ENCODE measurements at places on chromosomes 6 and 20.

DNA sequence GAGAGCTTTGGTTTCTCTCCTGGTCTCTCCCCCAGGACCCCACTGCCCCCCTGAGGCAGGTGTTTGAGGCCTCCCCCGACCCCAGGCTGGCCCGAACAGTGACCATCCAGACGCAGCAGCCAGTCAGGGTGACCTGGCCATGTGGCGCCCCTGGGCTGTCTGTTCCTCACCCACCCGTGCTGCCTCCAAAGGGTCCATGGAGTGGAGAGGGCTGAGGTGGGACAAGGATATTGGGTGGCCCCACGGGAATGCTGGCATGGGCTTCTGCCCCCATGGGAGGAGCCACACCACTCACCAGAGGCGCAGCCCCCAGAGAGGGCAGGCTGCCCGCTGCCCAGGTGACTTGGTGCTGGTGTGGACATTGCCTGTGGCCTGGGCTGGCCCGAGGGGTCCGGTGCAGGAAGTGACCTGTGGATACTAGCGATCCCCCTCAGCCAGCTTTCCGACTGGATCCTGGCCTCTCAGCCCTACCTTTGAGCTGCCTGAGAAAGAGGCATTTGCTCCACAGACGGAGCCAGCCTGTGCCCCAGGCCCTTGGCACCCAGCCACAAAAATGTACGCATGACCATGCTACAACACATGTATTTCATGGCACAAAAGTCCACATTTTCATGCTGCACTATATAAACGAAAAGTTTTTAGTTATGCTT, 50.8 kb downstream of the BCAS4 start:
- no peak for DNase-seq

DNA sequence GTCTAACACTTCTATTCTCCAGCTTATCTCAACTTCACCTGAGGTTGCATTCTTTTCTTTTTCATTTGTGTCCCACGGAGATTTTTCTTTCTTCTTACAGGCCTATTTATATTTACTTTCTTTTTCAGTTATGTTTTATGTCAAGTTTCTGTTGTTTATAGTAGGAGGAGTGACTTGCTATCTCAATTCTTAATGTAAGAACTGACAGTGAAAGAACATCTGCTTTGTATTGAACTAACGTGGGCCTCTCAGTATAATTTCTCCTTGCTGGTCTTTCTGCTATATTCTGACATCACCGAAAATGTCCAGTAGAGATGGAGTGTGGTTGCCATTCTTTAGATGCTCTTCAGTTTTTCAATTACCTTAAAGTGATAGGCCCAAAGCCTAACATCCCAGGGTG, 521.7 kb downstream of the EPM2A start:
- no peak for DNase-seq

DNA sequence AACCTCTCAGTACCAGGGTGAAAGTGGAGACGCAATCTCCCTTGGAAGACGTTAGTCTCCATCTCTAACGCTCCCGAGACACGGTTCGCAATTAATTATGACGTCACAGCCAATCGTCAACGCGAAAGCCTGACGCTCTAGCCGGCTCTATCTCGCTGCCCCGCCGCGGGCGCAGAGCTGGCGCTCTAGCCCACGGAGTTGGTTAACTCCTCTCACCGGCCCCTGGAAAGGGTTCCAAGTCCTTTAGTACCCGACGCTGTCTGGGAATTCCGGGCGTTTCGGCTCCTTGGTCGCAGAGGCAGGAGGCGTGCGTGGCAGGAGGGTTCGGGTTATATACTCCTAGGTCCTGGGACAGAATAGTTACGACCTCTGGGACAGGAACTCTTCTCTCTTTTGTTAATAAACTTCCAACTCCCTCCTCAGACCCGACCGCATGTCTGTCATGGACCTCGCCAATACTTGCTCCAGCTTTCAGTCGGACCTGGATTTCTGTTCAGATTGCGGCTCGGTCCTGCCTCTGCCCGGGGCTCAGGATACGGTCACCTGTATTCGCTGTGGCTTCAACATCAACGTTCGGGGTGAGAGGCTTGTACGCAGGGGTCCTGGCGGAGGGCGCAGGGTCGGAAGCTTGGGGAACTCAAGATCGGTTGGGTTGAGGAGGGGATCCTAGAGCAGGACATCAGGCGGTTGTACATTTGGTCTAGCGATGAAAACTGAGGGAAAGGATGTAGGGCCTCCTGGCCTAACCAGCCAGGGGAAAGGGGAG, at the start of gene POLR1H:
POLR1H (plus strand) TSS at position 174 of the 766 bp plus-strand sequence; CDS start at position 434, 260 bp downstream.
- DNase-seq, result peak; percentile 76

DNA sequence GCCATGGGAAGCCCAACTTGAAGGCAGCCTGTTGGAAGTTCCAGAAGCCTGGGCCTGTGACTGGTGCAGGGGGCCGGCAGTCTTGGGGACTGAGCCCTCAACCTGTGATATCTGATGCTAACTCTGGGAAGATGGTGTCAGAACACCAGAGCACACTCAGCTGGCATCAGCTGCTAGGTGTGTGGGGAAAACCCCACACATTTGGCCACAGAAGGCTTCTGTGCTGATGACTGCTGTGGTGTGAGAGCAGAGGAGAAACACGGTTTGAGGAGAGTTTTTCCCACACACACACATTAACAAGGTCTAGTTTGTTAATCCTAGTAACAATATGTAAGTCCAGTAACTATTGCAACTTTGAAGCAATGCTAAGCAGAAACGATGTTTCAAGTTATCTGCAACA, 78.0 kb downstream of the PSMB1 start:
- DNase-seq, result no peak

DNA sequence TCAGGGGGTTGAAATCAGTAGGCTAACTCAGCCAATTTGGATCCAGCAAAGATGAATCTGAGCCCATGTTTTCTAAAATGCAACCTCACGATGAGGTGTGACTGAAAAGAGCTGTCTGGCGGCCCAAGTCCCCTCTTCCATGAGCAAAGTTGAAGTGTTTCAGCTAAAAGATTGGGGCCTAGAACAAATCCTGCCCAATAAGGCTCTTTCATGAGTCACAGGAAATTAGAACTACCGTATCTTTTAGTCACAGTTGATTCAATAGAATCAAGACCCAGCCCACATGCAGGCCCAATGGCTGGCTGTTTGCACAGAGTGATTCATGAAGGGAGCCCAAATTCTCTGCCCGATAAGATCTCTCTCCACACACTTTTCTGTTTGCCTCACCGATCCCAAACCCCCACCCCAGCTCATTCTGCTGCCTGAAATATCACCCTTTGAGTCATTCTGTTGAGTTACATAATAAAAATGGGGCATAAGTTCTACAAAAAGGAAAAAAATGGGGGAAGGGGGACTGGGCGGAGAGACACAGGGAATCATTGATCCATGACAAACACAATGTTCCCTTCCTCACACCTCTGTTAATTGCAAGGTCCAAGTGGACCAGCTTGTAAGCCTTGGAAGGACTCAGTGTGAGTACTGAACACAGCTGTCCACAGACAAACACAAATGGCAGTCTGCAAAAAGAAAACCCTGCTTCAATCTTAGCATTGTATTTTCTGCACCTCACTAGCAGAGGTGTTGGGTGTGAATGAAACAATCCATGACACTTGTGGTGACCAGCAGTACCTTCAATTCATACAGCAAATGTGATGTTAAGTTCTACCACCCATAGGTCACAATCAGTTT, 13.8 kb downstream of the FOXQ1 start:
- DNase-seq, result no peak

DNA sequence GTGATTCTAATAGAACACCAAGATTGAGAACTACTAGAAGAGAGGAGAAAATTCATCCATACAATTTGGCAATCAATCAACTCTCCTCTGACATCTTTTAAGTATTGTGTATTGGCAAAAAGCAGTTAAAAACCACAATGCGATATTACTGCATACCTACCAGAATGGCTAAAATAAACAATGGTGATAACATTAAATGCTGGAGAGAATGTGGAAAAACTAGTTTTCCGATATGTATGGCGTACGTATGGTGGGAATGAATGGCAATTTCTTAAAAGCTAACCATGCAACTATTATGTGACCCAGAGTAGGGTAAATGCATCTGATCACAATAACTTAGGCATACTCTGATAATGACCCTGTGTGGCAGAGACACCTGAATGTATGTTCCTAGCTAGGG, 29.3 kb upstream of the LAMA4 start:
- no peak for DNase-seq

- DNase-seq, result no peak
Observed at GRCh38 chr6:37382994-37383765, 29.4 kb downstream of the RNF8 start.

DNA sequence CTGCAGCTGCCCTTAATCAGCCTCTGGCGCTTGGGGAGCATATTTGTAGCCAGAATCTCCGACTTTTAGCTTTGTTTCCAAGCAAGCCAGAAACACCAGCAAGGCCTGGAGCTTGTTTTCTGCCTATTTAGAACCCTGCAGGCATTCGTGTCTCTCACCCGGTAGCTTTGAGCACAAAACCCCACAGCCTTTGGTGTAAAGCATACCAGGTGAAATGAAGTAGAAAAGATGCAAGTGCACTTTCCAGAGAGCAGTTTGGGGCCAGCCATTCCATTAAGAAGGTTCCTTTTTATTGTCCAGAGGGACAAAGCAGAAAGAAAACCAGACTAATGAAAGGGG, 736 bp downstream of the FAM217B start:
- no peak for DNase-seq

GRCh38 chr6:37821446-37821845, 1.9 kb downstream of the ZFAND3 start:
- DNase-seq, result no peak

DNA sequence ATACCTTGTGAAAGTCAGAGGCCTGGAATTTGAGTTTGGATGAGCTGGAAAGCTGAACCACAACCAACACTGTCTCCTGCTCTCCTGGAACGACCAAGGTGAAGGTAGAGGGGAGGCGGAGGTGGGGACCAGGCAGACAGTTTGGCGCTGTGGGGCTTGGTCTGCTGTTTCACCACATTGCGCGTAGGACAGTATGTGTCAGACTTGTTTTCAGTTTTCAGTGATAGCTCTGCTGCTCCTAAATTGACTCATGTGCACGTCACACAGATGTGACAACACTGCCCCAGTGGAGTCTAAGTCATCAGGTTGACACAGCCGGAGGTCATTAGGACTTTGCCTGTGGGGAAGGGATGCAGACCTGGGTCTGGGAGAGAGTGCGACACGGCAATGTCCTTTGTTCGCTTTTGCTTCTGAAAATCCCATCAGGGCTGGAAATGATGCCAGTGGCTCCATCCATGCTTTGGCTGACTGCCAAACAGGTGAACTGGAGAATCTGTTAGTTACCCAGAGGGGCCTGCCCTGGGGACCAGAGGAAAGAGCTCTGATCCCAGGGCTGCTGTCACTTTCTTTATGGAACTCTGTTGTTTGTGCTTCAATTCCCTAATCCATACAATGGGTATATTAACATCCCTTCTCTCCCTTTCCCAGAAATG, 255.5 kb downstream of the CDC5L start:
- DNase-seq, result no peak

GRCh38 chr6:138311268-138311667, 66.4 kb upstream of the SMIM28 start:
- no peak for DNase-seq

DNA sequence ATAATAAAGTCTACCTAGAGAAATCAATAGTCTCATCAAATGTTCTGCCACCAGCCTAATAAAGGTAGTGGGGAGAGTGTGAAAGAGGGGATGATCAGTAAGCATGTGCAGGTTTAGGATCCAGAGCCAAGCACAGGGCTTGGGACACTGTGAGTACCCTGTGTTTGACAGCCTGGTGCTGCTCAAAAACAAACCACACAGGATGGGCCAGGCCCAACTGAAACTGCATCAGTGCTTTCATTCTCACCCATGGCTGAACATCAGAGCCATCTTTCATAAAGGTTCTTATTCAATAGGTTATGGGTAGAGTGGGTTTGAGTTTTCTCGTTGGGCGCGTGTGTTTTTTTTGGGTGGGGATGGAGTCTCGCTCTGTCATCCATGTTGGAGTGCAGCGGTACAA, 87.3 kb upstream of the NHSL1 start:
- DNase-seq, result no peak

GRCh38 chr6:168516944-168517741, 76.2 kb downstream of the SMOC2 start:
- DNase-seq, result no peak

DNA sequence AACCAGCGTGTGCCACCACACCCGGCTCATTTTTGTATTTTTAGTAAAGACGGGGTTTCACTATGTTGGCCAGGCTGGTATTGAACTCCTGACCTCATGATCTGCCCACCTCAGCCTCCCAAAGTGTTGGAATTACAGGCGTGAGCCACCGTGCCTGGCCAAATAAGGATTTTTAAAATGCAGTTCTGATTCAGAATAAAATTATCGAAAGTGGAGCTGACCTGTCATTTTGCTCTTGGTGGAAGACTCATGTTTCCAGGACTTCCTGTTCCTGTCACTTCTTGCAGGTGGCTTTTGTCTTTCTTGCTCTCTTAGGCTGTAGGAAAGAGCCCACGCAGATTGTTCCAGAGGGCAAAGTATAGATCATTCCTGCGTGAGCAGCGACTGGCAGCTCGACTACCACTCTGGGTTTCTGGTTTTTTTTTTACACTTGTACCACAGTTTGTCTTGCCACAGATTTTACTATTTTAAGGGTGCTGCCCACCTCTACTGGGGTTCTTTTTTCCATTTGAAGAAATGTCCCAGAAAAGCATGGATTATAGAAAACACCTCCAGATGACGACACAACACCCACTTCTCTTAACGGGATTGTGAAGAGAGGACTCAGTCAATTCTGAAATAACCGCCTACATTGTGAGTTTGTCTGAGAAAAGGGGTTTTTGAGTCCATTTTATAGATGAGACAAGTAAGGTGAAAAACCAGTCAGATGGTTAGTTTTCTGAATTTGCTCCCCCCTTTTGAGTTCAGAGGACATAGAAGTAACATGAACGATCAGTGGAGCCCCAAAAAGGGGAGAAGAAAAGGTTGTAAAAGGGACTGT, 7.5 kb downstream of the JARID2 start:
- DNase-seq, result no peak

Measured in progenitor cell of endocrine pancreas (in vitro differentiated cells).